ENCODE measurements at places on chromosomes 11 and 22. TPM values are rescaled to one million over a fixed set of nuclear protein-coding genes. Genes with fewer than 3 reads are reported as not detected.

Gene GP1BB
- not detected for total RNA-seq

Gene CARD18
- not detected for total RNA-seq

Gene TPH1
- total RNA-seq = 0.18 TPM

Gene TIMP3
- total RNA-seq = 0.07 TPM

Gene NFAM1
- 0.16 TPM for total RNA-seq

Gene SGSM1
- total RNA-seq = not detected

Gene MS4A15
- total RNA-seq = not detected

GRCh38 chr22:46582281-46582933, 37.8 kb upstream of the GRAMD4 start:
- no peaks in the 10 kb centered on the region for H3K36me3 ChIP-seq
- H3K4me1 ChIP-seq = peaks cover 30% of the 10 kb centered on the region
- H3K27ac ChIP-seq = no peak overlapping the region
- H3K4me3 ChIP-seq = no peak overlapping the region
- no peaks in the 10 kb centered on the region for H3K27me3 ChIP-seq

DNA sequence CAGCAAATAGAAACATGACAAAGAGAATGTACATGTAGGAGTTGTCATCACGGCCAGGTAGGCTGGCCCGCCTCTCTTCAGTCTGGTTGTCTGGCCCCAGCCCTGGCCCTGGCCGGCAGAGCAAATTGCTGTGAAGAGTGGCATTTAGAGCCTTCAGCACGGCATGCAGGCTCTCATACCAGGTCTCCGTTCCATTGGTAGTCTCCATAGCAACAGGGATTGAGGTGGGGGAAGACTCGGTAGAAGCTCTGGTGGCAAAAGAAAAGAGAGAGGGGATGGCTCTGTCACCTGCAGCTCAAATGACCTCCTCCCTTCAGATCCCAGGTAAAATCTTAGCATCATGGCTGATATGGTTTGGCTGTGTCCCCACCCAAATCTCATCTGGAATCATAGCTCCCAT, 10.0 kb downstream of the KCNE3 start:
- no peak overlapping the region for H3K4me3 ChIP-seq
- H3K36me3 ChIP-seq = no peaks in the 10 kb centered on the region
- no peak for DNase-seq
- no peak overlapping the region for H3K27ac ChIP-seq
- no peaks in the 10 kb centered on the region for H3K27me3 ChIP-seq

DNA sequence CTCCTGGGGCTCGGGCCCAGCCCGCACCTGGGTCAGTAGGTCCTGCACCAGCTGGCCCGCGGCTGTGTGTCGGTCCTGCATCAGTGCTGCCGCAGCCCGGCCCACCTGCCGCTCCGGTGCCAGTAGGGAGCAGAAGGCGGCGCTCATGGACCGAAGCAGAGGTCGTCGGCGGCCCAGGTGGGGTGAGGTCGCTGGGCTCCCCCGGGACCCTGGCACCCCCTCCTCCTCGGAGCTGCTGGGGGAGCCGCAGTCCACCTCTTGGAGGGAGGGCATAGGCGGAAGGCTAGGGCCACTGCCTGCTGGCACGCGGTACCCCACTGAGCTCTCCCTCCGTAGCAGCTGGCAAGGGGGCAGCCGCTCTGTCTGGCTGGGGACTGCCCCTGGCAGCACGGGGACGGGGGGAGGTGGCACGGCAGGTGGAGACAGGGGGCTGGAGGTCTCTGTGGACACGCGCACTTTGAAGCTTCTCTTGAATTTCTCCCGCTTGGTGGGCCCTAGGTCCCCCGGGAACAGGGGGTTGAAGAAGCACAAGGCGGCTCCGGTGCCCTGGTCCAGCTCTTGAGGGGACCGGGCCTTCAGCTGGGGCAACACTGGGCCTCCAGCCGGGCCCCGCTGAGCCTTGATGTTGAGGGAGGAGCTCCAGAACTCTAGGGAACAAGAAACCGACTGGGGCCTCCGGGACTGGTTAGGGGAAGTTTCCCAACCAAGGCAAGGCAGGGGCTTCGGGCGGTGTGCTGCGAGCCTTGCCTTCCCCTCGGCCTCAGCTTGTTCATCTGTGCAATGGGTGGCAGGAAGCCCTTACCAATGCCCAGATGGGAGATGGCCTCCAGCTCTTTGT, 1.4 kb downstream of the RIN1 start:
- peaks cover 23% of the 10 kb centered on the region for H3K36me3 ChIP-seq
- peak; percentile 25 for DNase-seq
- H3K4me3 ChIP-seq = no peak overlapping the region
- peaks cover 33% of the 10 kb centered on the region for H3K4me1 ChIP-seq
- peak overlapping the region; percentile 76 for H3K27ac ChIP-seq

- H3K27me3 ChIP-seq = no peaks in the 10 kb centered on the region
- peak; percentile 93 for DNase-seq
- H3K4me3 ChIP-seq = peak overlapping the region; percentile 71
- H3K36me3 ChIP-seq = no peaks in the 10 kb centered on the region
- H3K27ac ChIP-seq = peak overlapping the region; percentile 93
- H3K4me1 ChIP-seq = peaks cover 43% of the 10 kb centered on the region
These were observed 8.7 kb downstream of the DRAP1 start for GRCh38 chr11:65927904-65928397.

GRCh38 chr11:99148352-99148751, 127.6 kb downstream of the CNTN5 start:
- H3K27me3 ChIP-seq = no peaks in the 10 kb centered on the region
- H3K27ac ChIP-seq = no peak overlapping the region
- H3K4me3 ChIP-seq = no peak overlapping the region
- no peaks in the 10 kb centered on the region for H3K4me1 ChIP-seq

DNA sequence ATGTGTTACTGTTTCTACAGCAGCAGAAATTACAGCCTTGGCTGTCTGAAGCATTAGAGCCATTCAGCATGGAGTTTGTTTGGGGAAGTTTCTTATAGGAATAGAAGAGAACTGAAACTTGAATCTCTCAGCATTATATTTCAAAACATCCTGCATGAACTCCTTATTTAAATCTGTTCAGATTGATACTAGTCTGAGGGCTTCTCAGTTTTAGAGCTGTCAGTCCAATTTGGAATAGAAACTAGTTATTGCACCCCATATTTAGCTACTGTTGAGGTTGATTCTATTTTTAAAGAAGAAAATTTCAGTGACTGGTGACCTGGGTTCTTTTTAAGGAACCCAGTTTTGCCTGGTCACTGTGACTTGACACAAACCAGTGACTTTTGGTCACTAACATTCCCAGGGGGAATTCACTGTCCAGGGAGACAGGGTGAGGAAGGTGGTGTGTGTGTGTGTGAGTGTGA, 126.0 kb upstream of the TTC12 start:
- H3K4me1 ChIP-seq = no peaks in the 10 kb centered on the region
- no peak overlapping the region for H3K27ac ChIP-seq
- peaks cover 1% of the 10 kb centered on the region for H3K27me3 ChIP-seq
- H3K4me3 ChIP-seq = no peak overlapping the region

- no peaks in the 10 kb centered on the region for H3K36me3 ChIP-seq
- DNase-seq = no peak
- no peak overlapping the region for H3K4me3 ChIP-seq
- peaks cover 6% of the 10 kb centered on the region for H3K4me1 ChIP-seq
These were observed 41.1 kb downstream of the LIF start for GRCh38 chr22:30205281-30206115.

DNA sequence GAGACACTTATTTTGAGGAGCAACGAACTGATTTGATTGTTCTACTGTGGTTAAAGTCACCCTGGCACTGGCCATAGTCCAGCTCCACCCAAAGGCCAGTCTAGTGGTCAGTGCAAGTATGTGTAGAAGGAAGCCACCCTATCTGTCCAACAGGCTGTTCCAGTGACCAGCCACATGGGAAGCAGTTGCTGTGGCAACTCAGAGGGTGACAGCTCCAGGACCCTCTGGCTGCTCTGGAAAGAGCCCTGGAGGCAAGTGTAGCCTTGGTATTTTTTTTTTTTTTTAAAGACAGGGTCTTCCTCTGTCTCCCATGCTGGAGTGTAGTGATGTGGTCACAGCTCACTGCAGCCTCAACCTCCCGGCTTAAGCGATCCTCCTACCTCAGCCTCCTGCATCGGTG, 27.8 kb downstream of the LMO1 start:
- H3K36me3 ChIP-seq = no peaks in the 10 kb centered on the region
- DNase-seq = no peak
- no peaks in the 10 kb centered on the region for H3K27me3 ChIP-seq
- H3K4me1 ChIP-seq = peaks cover 5% of the 10 kb centered on the region

DNA sequence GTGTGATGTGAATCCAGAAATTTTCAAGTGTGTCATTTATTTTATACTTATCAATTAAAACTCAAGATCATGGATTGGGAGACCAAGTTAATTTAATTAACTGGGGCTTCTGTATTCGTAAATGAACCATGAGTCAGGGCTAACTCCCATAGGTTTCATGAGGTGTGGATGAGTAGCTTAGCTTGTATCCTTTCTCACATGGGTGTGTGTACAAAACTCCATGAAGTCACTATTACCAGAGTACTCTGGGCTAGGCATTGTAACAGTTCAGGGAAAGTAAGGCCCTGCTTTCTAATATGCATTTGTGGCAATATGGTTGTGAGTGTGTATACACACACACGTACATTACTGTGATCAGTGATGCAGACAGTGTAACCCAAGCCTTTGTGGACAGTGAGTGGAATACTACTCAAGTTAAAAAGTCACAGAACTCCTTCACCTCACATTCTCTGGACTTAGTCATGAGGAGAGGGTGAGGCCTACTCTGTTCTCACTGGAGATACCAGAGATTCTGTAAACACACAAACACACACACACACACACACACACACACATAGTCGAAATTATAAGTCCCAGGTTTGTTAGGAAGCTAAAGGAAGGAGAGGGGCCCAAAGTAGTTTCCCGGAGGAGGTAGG, 3.5 kb downstream of the CNTF start:
- DNase-seq = no peak
- peaks cover 37% of the 10 kb centered on the region for H3K36me3 ChIP-seq
- no peak overlapping the region for H3K4me3 ChIP-seq
- H3K4me1 ChIP-seq = peaks cover 23% of the 10 kb centered on the region
- H3K27me3 ChIP-seq = no peaks in the 10 kb centered on the region

- H3K4me1 ChIP-seq = no peaks in the 10 kb centered on the region
- DNase-seq = no peak
- no peak overlapping the region for H3K27ac ChIP-seq
- H3K27me3 ChIP-seq = no peaks in the 10 kb centered on the region
- H3K4me3 ChIP-seq = no peak overlapping the region
- H3K36me3 ChIP-seq = peaks cover 1% of the 10 kb centered on the region
These were observed 230.1 kb downstream of the MIAT start for GRCh38 chr22:26887456-26887855.

DNA sequence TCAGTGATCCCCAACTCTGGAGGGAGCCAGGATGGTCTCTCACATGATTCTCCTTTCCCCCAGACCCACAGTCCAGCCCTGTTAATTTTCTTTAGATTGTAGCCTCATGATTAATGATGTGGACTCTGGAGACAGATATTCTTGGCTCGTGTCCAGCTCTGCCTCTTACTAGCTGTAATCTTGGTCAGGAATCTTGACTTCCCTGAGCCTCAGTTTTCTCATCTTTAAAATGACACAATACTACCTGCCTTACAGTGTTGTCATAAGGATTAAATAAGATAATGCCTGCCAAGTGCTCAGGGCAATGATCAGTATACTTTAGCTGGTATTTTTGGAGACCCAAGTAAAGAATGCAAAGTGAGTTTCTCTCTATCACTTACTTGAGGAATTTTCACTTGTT, 60.0 kb downstream of the SPECC1L start:
- no peak for DNase-seq
- peaks cover 41% of the 10 kb centered on the region for H3K36me3 ChIP-seq
- H3K4me3 ChIP-seq = no peak overlapping the region

DNA sequence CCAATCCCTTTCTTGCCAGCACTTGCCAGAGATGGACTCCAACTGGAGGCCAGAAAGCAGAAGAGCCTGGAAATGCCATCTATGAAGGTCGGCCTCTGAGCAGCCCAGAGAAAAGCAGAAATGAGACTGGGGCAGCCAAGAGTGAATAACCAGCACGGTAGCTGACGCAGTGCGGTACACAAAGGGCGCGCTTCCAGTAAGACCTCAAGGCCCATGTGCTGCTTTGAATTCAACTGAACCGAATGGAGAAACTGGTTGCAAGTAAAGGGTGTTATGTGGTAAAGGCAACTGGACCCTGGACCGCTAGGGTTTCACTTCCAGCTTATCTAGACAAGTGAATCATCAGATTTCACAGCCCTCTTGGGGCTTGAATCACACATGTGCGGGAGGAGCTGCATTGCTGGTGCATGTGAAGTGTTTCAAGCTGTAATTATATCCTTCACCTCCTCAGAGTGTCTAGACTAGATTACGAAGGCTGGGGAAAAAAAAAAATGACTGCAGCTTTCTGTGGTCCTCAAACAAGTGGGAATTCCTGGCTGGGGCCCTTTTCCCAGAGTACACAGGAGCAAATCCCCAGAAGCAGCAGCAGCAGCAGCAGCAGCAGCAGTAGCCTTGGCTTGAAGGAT, 128.9 kb downstream of the CCDC34 start:
- no peak for DNase-seq
- no peak overlapping the region for H3K4me3 ChIP-seq
- no peak overlapping the region for H3K27ac ChIP-seq
- no peaks in the 10 kb centered on the region for H3K4me1 ChIP-seq
- no peaks in the 10 kb centered on the region for H3K36me3 ChIP-seq

- peaks cover 27% of the 10 kb centered on the region for H3K4me1 ChIP-seq
- no peak overlapping the region for H3K27ac ChIP-seq
- H3K27me3 ChIP-seq = no peaks in the 10 kb centered on the region
- DNase-seq = no peak
- H3K36me3 ChIP-seq = no peaks in the 10 kb centered on the region
These were observed 82.9 kb downstream of the KCNQ1 start for GRCh38 chr11:2527621-2528291.

GRCh38 chr11:125154378-125155099, 10.0 kb upstream of the PKNOX2 start:
- no peak overlapping the region for H3K27ac ChIP-seq
- H3K27me3 ChIP-seq = peaks cover 25% of the 10 kb centered on the region
- no peaks in the 10 kb centered on the region for H3K4me1 ChIP-seq
- H3K4me3 ChIP-seq = no peak overlapping the region
- DNase-seq = no peak

- H3K27ac ChIP-seq = no peak overlapping the region
- H3K27me3 ChIP-seq = no peaks in the 10 kb centered on the region
- H3K36me3 ChIP-seq = no peaks in the 10 kb centered on the region
- DNase-seq = no peak
- no peaks in the 10 kb centered on the region for H3K4me1 ChIP-seq
These were observed 49.6 kb downstream of the CNTF start for GRCh38 chr11:58671983-58672633.

DNA sequence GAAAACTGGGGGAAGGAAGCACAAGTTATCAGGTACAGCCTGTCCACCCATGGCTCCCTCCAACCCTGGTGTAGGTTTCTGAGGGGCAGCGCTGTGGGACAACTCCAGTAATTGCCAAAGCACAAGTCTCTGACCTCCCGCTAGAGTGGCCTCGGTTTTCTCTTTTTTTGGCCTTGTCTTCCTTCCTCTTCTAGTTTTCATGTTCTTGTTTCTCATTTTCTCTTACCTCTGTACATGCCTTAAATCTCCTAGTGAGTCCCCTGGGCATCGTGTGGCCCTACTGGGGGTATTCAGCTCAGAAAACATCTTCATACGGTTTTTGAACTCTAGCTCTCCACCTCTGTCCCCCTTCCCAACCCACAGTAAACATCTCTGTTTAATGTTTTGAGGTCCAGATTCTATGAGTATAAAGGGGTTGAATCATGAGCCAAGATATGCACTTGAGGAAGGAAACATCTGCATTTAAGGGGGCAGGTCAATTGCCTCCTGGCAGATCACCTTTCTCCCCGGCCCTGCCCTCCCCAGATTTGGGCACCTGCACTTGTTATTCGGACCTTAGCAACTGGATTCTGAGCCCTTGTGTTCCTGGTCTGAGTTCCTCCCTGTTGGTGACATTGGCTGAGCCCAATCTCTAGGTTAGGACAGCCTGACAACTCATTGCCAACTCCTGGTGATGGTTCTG, 8.4 kb upstream of the LMO2 start:
- peaks cover 6% of the 10 kb centered on the region for H3K4me1 ChIP-seq
- no peak overlapping the region for H3K4me3 ChIP-seq
- no peak overlapping the region for H3K27ac ChIP-seq
- DNase-seq = no peak
- H3K27me3 ChIP-seq = peaks cover 60% of the 10 kb centered on the region

Data from activated CD8-positive, alpha-beta T cell treated with anti-CD3 and anti-CD28 coated beads for 36 hours (primary cell).